ENCODE measurements at places on chromosomes 1 and 21.

GRCh38 chr1:205312866-205313562 lies 8.5 kb downstream of the NUAK2 start:
- DNase-seq: no peak

GRCh38 chr21:34797921-34798535 lies 129.2 kb downstream of the CLIC6 start:
- DNase-seq: no peak

- no peak for DNase-seq
These were observed 6.0 kb downstream of the CAPN9 start for GRCh38 chr1:230753191-230753585.

DNA sequence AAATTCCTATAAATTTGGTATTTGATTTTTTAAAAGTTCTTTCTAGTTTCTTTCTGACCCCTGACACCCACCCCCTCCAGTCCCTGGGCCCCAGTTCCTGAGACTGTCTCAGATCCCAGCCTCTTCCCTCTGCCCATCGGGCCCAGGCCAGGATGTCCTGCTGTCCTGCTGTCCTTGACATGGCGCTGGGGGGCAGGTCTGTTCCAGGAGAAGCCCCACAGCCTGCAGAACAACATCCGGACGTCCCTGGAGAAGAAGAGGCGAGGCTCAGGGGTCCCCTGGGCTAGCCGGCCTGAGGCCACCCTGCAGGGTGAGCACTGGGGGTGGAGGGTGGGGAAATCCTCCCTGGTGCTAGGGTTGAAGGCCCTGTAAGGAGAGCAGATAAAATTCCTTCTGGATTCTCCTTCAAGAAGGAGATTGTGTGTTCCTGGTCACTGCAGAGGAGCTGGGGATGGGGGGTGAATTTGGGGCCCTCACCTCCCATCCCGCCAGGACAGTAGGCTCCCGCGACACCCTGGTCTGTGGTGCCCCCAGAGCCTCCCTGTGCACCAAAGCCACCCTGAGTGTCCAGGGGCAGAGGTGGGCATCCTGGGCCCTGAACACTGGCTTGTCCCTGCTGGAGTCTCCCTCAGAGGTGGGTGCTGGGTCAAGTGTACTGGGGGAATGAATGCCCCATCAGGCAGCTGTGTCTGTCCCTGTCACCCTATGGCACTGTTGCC lies 45.0 kb downstream of the DISP3 start:
- DNase-seq: no peak

Data from activated CD4-positive, alpha-beta T cell treated with anti-CD3 and anti-CD28 coated beads, Interleukin-2, Interleukin-6, amounts not matched to agents 100 ng/mL and 50 ng/mL, durations not matched to agents 16 hours and 8 hours (primary cell).